Activated CD8-positive, alpha-beta memory T cell treated with anti-CD3 and anti-CD28 coated beads, Interleukin-2, amount 10 ng/mL, durations not matched to agents 7 days and 5 days (primary cell): ENCODE measurements at places on chromosomes 7 and 10. TPM values are rescaled to one million over a fixed set of nuclear protein-coding genes. Genes with fewer than 3 reads are reported as not detected.

GRCh38 chr7:114051871-114052331 lies 133.1 kb upstream of the PPP1R3A start:
- peaks cover 9% of the 10 kb centered on the region for H3K4me1 ChIP-seq
- no peak for DNase-seq
- H3K36me3 ChIP-seq = peaks cover 5% of the 10 kb centered on the region
- no peak overlapping the region for H3K4me3 ChIP-seq
- H3K27ac ChIP-seq = no peak overlapping the region

GRCh38 chr7:39300276-39300675 lies 265.9 kb upstream of the YAE1 start:
- H3K27me3 ChIP-seq = no peaks in the 10 kb centered on the region
- H3K4me3 ChIP-seq = no peak overlapping the region
- DNase-seq = no peak
- no peaks in the 10 kb centered on the region for H3K36me3 ChIP-seq
- no peaks in the 10 kb centered on the region for H3K4me1 ChIP-seq
- no peak overlapping the region for H3K27ac ChIP-seq

GRCh38 chr10:22992075-22992474 lies 64.2 kb downstream of the ARMC3 start:
- no peaks in the 10 kb centered on the region for H3K36me3 ChIP-seq
- no peak overlapping the region for H3K27ac ChIP-seq
- H3K4me3 ChIP-seq = no peak overlapping the region
- DNase-seq = peak; percentile 47
- H3K27me3 ChIP-seq = peaks cover 33% of the 10 kb centered on the region

DNA sequence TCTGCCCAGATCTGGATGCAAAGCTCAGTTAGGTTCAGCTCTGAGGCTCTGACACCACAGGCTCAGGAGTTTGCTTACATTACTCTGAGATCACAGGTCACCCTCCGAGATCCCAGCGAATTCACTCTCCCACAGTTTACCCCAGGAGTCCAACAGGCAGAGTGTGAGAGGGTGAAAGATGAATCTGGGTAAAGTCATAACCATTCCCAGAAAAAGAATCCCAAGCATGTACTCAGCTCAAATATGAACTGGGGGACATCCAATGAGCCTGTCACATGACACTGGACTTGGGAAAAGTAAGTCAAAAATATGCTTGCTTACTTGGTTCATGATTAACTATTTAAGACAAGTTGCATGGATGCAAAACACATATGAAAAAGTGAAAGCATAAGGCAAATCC lies 110.3 kb upstream of the ARID5B start:
- H3K36me3 ChIP-seq = peaks cover 2% of the 10 kb centered on the region
- H3K4me3 ChIP-seq = no peak overlapping the region
- H3K27ac ChIP-seq = no peak overlapping the region
- peaks cover 17% of the 10 kb centered on the region for H3K4me1 ChIP-seq

GRCh38 chr7:95980167-95980566 lies 207.8 kb downstream of the DYNC1I1 start:
- no peaks in the 10 kb centered on the region for H3K4me1 ChIP-seq
- DNase-seq = no peak
- no peak overlapping the region for H3K4me3 ChIP-seq
- H3K27ac ChIP-seq = no peak overlapping the region

GRCh38 chr10:117621795-117622420 lies 79.4 kb downstream of the EMX2 start:
- no peaks in the 10 kb centered on the region for H3K4me1 ChIP-seq
- H3K27me3 ChIP-seq = peaks cover 10% of the 10 kb centered on the region
- H3K4me3 ChIP-seq = no peak overlapping the region
- H3K27ac ChIP-seq = no peak overlapping the region

GRCh38 chr10:59279476-59279875 lies 82.9 kb downstream of the FAM13C start:
- H3K4me1 ChIP-seq = no peaks in the 10 kb centered on the region
- H3K27ac ChIP-seq = no peak overlapping the region
- no peak overlapping the region for H3K4me3 ChIP-seq
- no peaks in the 10 kb centered on the region for H3K27me3 ChIP-seq
- no peak for DNase-seq
- H3K36me3 ChIP-seq = no peaks in the 10 kb centered on the region

The OLAH gene
- 0.79 TPM for total RNA-seq
